ENCODE measurements at places on chromosomes 1 and 21. TPM values are rescaled to one million over a fixed set of nuclear protein-coding genes. Genes with fewer than 3 reads are reported as not detected.

Gene S100A8
- total RNA-seq: 49.2 TPM

Gene ECM1
- 7.4 TPM for total RNA-seq

- DNase-seq: no peak
Observed at GRCh38 chr1:203511930-203512329, 18.0 kb downstream of the OPTC start.

- DNase-seq: no peak
Observed at GRCh38 chr1:44294588-44295007, 60.5 kb downstream of the ERI3 start.

DNA sequence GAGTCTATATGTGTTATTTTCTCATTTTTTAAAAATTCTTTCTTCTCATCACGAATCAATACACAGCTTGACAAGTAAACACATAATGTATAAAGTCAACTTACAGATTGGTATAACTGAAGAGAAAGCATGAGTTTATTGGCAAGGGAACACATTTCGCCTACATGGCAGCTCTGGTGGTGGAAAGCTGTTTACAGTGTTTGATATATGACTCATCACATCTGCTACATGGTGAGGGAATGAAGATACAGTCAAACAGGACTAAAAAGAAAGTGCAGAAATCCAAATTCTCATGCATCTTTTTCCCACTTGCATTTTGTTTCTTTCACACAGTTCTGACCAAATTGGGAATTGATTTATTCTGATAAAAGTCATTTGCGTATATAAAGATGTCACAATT is 122.2 kb upstream of the ADGRL4 start:
- DNase-seq: no peak

Data from upper lobe of left lung (tissue), 6 donors.